ENCODE measurements at places on chromosomes 16 and 17.

DNA sequence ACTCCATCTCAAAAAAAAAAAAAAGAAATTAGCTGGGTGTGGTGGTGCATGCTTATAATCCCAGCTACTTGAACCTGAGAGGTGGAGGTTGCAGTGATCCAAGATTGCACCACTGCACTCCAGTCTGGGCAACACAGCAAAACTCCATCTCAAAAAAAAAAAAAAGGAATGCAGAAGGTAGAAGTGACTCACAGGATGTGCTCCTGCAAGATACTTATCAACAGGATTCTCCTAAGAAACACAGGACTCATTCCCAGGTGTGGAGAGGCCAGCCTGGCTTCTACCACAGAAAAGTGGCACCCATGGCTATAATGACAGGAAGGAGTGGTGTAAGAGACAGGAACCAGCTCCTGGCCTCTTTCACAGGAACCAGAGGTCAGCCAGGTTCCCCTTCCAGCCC lies 13.8 kb downstream of the ELMO3 start:
- no peak for DNase-seq

DNA sequence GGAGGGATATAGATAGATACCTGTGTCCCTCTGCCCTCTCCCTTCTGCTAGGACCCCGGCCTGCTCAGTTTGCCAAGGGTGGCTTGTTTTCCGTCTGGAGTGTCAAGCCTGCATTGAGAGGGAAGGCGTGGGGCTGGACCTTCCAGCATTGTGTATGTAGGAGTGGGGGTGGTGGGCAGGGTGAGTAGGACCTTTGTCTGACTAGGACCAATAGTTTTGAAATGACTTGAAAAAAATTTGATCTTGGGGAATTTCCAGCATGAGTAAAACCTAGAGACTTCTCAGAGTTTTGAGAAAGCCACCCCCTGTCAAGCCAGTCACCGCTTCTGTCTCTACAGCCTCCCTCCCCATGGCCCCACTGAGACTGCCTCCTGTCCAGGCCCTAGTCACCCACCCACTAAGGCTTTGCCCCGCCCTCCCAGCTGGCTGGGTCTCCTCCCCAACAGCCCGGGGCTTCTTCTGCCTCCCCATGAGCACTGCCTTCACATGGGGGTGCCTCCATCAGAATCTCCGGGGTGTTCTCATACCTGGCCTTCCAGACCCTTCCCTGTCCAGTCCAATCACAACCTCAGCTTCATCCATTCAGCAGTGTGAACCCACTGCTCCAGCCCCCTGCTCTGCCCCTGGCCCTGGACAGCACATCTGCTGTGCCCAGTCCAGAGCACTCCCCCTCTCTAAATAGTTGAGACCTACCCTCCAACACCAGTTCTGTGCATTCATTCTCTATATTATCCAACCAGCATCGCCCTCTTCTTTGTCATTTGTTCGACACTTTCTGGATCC lies 207.0 kb downstream of the MSI2 start:
- peak; percentile 88 for DNase-seq

- peak; percentile 69 for DNase-seq
These were observed 844 bp downstream of the TBKBP1 start for GRCh38 chr17:47694581-47695428.

GRCh38 chr16:69483611-69484010 lies 59.2 kb downstream of the CYB5B start:
- DNase-seq: no peak

- no peak for DNase-seq
These were observed 6.8 kb upstream of the NSMCE1 start for GRCh38 chr16:27275394-27275793.

- no peak for DNase-seq
These were observed 9.5 kb upstream of the MRC2 start for GRCh38 chr17:62617894-62618472.

DNA sequence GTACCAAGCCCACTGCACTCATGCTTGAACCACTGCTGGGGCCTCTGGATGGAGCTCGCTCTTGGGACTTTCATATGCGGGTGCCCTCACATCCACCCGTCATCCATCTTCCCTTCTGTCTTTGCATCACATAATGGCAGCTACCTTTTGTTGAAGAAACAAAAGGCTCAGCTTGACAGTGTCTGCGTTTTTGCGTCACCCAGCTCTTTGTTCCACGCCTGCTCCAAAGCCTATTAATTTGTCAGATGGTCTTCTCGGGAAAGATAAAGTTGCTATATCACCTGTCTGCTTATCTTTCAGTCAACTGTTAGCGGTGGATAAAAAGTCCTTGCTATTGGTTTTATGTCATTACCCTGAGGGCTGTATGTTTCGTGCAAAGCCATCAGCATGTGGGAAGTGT lies 18.1 kb upstream of the BCO1 start:
- no peak for DNase-seq

- no peak for DNase-seq
These were observed 107.8 kb downstream of the XYLT1 start for GRCh38 chr16:17362946-17363345.

GRCh38 chr17:8190506-8190905 lies 526 bp upstream of the BORCS6 start:
- no peak for DNase-seq

- no peak for DNase-seq
These were observed 787 bp downstream of the LHX1 start for GRCh38 chr17:36937959-36938565.

- peak; percentile 49 for DNase-seq
These were observed 539 bp downstream of the LRRC45 start for GRCh38 chr17:82023447-82024241.

- DNase-seq: no peak
These were observed 126.9 kb downstream of the KIF2B start for GRCh38 chr17:53949473-53950090.

- DNase-seq: no peak
These were observed 122.3 kb downstream of the MRTFB start for GRCh38 chr16:14193316-14193871.

- DNase-seq: no peak
These were observed 89.7 kb upstream of the TNRC6A start for GRCh38 chr16:24639769-24640168.

- DNase-seq: no peak
These were observed 3.3 kb downstream of the HNF1B start for GRCh38 chr17:37741341-37742115.

- DNase-seq: no peak
These were observed 24.4 kb downstream of the TNFRSF13B start for GRCh38 chr17:16947470-16947869.

GRCh38 chr17:42174126-42174783 lies 6.7 kb downstream of the KCNH4 start:
- DNase-seq: no peak

GRCh38 chr16:734208-734980 lies 6.4 kb downstream of the CIAO3 start:
- no peak for DNase-seq

Measured in stimulated activated naive CD8-positive, alpha-beta T cell treated with anti-CD3 and anti-CD28 coated beads, Interleukin-15, Interleukin-2, amounts not matched to agents 100 U/mL and 50 U/mL, for 24 hours (primary cell).